Small intestine (tissue), 16 donors: ENCODE measurements at places on chromosomes 5 and 9. TPM values are rescaled to one million over a fixed set of nuclear protein-coding genes. Genes with fewer than 3 reads are reported as not detected.
A peak's percentile ranks its signal among the peaks of the same experiment; 100 is the strongest.

DNA sequence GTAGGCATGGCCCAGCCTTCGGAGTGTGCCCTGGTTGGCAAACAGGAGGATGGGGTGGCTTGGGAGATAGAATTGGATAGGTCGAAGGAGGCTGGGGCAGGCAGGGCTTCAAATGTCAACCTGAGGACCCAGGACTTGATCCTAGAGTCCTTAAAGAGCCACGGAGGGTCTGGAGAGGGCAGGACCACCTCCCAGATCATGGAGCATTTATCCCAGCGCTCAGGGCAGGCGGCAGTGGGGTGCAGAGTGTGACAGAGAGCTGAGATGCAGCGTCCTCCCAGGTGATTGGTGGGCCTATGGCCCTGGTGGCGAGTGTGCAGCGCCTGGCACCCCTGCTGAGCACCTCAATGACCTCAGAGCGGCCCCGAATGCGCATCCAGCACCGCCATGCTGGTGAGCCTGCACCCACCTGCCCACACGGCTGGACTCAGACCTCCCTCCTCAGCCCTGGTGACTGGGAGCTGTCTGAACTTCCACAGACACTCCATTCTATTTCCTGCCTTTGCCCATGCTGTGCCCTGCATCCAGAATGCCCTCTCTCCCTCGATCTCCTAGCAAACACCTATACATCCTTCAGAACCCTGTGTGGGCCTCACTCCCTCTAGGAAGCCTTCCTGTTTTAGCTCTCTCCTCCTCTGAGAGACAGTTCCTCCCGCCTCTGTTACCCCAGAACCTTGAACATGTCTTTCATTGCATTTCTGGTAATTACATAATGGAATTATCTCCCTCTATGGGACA lies 6.3 kb downstream of the ADGRD2 start:
- no peak overlapping the region for H3K4me3 ChIP-seq
- peaks cover 32% of the 10 kb centered on the region for H3K27me3 ChIP-seq
- no peak for DNase-seq

The TMEM232 gene
- polyA plus RNA-seq: 0.27 TPM

DNA sequence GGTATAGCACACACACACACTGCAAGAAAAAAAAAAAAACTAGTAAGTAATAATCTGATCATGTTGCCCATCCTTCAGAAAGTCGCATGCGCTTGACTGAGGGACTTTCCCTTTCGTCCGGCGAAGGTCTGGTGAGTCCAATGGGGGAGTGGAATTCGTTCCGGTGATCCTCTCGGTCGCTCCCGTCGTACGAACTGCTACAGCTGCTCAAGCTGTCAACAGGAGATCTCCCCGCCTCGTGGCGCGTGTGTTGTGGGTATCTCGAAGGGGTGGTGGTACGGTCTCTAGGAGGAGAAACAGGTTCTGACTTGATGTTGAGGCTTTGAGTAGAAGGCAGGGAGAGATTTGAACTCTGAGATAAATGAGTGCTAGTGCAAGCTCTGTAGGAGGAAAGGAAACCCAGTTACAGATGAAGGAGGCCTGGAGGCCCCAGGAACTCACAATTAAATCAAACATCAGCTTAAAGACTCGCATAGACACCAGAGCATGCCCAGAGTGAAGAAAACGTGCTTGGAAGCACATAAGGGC lies 160.4 kb downstream of the MEF2C start:
- H3K27ac ChIP-seq: no peak overlapping the region
- DNase-seq: no peak
- H3K27me3 ChIP-seq: no peaks in the 10 kb centered on the region
- H3K4me3 ChIP-seq: no peak overlapping the region
- no peaks in the 10 kb centered on the region for H3K36me3 ChIP-seq

The PPIP5K2 gene
- polyA plus RNA-seq: 17.9 TPM

- peaks cover 35% of the 10 kb centered on the region for H3K36me3 ChIP-seq
- no peaks in the 10 kb centered on the region for H3K27me3 ChIP-seq
- H3K27ac ChIP-seq: no peak overlapping the region
- no peak overlapping the region for H3K4me3 ChIP-seq
These were observed 7.6 kb upstream of the CAMSAP1 start for GRCh38 chr9:135914921-135915320.

The GNA14 gene
- polyA plus RNA-seq: not detected

GRCh38 chr5:175700991-175701390 lies 43.1 kb downstream of the HRH2 start:
- H3K36me3 ChIP-seq: no peaks in the 10 kb centered on the region
- no peak overlapping the region for H3K27ac ChIP-seq
- no peak overlapping the region for H3K4me3 ChIP-seq
- DNase-seq: no peak
- no peaks in the 10 kb centered on the region for H3K4me1 ChIP-seq

The VLDLR gene
- polyA plus RNA-seq: not detected

DNA sequence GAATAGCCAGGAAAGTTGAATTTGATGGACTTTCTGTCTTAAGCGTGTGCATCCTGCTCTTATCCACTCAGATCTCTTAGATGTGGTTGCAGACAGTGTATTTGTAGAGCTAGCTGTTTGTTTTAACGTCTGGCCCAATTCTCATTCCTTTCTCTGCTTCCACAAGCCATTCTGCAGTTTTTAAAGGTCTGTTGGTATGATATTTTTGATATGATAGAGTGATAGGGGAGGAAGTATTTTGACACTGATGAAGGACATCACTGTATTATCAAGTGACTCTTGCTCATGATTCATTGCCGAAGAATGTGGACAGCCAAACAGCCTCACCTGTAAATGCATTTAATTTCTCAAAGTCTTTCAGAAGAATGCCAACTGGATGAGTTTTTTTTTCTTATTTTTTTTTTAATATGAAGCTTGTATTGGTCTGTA lies 4.5 kb downstream of the TJP2 start:
- no peaks in the 10 kb centered on the region for H3K27me3 ChIP-seq
- H3K36me3 ChIP-seq: peaks cover 16% of the 10 kb centered on the region
- no peaks in the 10 kb centered on the region for H3K4me1 ChIP-seq
- no peak overlapping the region for H3K4me3 ChIP-seq

The GPR21 gene
- not detected for polyA plus RNA-seq

The DMGDH gene
- polyA plus RNA-seq: not detected

GRCh38 chr9:36325081-36325828 lies 67.0 kb upstream of the GNE start:
- no peaks in the 10 kb centered on the region for H3K27me3 ChIP-seq
- H3K36me3 ChIP-seq: no peaks in the 10 kb centered on the region
- H3K4me3 ChIP-seq: no peak overlapping the region
- peaks cover 12% of the 10 kb centered on the region for H3K4me1 ChIP-seq
- H3K27ac ChIP-seq: no peak overlapping the region

DNA sequence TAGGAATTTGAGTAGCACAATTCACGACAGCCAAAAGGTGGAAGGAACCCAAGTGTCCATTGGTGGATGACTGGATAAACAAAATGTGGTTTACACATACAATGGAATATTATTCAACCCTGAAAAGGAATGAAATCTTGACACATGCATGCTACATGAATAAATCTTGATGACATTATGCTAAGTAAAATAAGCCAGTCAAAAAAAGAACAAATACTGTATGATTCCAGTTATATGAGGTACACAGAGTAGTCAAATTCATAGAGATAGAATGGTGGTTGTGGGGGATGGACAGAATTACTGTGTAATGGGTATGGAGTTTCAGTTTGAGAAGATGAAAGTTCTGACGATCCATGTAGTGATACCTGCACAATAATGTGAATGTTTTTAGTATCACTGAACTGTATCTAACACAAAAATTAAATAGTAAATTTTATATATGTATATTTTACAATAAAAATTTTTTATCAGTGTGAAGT lies 117.7 kb upstream of the GNA14 start:
- DNase-seq: no peak
- H3K4me1 ChIP-seq: peaks cover 3% of the 10 kb centered on the region
- no peak overlapping the region for H3K27ac ChIP-seq
- H3K36me3 ChIP-seq: no peaks in the 10 kb centered on the region

- H3K4me1 ChIP-seq: peaks cover 30% of the 10 kb centered on the region
- no peak overlapping the region for H3K4me3 ChIP-seq
- no peaks in the 10 kb centered on the region for H3K27me3 ChIP-seq
- DNase-seq: no peak
- H3K27ac ChIP-seq: peak overlapping the region; percentile 27
- no peaks in the 10 kb centered on the region for H3K36me3 ChIP-seq
These were observed 13.1 kb downstream of the DIAPH1 start for GRCh38 chr5:141605523-141606277.

DNA sequence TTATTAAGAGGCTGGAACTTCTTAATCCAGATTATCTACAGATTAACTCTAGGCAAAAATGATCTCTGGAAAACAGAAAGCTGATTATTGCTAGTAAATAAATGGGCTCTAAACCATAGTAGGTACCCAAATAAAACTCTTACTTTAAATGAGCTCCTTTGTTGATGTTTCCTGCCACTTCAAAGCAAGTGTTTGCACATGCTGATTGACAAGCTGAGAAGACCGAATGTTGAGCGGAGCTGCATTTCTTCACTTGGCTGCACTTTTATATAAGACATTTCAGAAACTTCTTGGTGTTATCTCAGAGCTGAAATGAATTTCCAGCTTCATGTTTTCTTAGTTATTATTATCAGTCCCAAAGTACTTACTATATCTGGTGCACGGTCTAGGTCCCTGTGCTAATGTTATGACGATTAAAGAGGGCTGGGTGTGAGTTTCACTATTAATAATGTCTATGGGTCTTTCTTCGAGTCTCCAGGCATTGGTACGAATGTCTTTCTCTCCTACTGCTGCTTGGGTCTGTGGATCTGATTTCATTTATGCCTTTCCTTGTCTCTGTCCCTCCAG lies 58.6 kb upstream of the CTXN3 start:
- no peaks in the 10 kb centered on the region for H3K27me3 ChIP-seq
- no peaks in the 10 kb centered on the region for H3K36me3 ChIP-seq
- H3K27ac ChIP-seq: no peak overlapping the region
- no peak overlapping the region for H3K4me3 ChIP-seq
